Stimulated activated CD8-positive, alpha-beta memory T cell treated with anti-CD3 and anti-CD28 coated beads, Interleukin-2, amount 100 ng/mL, for 1 hour (primary cell): ENCODE measurements at places on chromosomes 12 and 14.

DNA sequence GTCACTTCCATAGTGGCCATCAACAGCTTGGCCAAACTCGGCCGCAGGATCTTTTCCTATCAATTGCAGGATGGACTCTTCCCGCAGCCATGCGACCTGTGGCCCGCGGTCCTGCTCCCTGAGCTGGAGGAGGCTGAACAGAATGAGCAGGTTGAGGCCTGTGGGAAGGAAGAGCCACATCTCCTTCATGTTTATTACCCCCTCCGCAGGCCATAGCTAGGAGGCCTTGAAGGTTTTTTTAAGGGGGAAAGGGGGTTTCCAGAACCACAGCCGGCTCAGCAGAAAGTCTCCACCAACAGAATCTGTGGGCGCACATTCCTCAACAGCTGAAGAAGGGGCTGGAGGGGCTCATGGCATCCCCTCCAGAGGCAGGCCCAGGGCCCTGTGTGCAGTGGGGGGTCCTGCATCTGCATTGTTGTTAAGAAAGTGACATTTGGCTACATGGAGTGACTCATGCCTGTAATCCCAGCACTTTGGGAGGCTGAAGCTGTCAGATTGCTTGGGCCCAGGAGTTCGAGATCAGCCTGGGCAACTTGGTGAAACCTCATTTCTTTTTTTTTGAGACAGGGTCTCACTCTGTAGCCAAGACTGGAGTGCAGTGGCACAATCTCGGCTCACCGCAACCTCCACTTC, 25.2 kb upstream of the PPP1R13B start:
- DNase-seq = no peak

- no peak for DNase-seq
Observed at GRCh38 chr14:71694591-71695530, 237.4 kb upstream of the RGS6 start.

- no peak for DNase-seq
Observed at GRCh38 chr14:93967637-93968250, 8.6 kb downstream of the ASB2 start.

DNA sequence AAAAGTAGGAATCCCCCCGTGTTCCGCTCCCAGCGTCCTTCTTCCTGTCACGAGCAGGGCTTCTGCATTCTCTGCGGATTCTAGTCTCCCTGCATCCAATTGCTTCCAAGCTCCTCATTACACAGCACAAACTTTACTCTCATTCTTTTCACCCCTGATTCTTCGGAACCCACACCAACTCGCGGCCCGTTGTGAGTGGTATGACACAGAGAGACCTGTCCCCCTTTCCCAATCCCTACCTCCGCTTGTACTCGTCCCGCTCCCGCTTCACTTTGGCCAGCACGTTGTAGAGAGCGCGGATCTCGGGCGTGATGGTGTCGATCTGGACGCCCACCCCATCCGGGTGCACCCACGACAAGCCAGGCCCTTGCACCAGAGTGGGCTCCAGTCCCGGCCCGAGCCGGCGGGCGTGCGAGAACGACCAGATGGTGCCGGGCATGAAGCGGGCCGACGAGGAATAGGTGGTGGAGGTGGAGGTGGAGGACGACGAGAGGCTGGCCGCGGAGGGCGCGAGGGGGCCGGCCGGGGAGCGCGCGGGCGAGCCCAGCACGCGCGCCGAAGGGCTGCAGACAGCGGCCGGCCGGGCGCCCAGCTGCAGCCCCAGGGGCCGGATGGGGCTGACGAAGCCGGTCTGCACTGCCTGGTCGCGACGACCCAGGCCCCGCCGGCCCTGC, 687 bp downstream of the IFFO1 start:
- no peak for DNase-seq

GRCh38 chr12:114450515-114451300, 44.8 kb upstream of the TBX5 start:
- DNase-seq = no peak

DNA sequence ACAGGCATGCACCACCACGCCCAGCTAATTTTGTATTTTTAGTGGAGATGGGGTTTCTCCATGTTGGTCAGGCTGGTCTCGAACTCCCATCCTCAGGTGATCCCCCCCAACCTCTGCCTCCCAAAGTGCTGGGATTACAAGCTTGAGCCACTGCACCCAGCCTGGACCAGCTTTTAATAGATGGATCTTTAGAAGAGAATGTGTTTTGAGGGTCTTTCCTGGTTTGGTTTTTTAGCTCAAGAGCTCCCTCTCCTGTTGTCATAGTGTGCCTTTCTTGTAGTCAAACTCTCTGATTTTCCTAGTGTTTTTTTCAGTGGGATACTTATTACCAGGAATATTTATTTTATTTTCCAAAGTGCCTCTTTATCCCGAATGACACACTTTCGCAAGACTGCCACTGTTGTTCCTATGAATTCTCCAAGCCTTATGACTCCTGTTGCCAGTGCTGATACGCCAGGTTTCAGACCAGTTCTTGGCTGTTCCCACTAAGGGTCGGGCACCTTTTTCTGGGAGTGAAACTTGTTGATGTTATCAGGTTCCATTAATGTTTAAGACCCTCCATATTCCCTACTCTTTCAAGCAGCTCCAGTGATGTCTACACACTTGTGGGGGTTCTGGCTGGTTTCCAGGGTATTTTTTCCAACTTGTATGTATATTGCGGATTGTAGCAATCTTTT, 31.5 kb upstream of the LIMA1 start:
- no peak for DNase-seq

GRCh38 chr12:43105426-43105981, 446.5 kb downstream of the ADAMTS20 start:
- DNase-seq = no peak

GRCh38 chr12:99128246-99128802, 483.2 kb downstream of the APAF1 start:
- no peak for DNase-seq
